Hippocampal formation (tissue), 2 donors: ENCODE measurements at places on chromosomes 16 and 17.

- DNase-seq = no peak
These were observed 65.7 kb downstream of the FBXL20 start for GRCh38 chr17:39335704-39336223.

- DNase-seq = peak; percentile 29
These were observed 30.1 kb downstream of the VAC14 start for GRCh38 chr16:70770626-70771552.

GRCh38 chr17:6040504-6040903, 29.7 kb upstream of the WSCD1 start:
- no peak for DNase-seq

- no peak for DNase-seq
These were observed 17.5 kb upstream of the RPTOR start for GRCh38 chr17:80527016-80527645.

- no peak for DNase-seq
These were observed 314 bp upstream of the ITGA2B start for GRCh38 chr17:44389723-44390202.

DNA sequence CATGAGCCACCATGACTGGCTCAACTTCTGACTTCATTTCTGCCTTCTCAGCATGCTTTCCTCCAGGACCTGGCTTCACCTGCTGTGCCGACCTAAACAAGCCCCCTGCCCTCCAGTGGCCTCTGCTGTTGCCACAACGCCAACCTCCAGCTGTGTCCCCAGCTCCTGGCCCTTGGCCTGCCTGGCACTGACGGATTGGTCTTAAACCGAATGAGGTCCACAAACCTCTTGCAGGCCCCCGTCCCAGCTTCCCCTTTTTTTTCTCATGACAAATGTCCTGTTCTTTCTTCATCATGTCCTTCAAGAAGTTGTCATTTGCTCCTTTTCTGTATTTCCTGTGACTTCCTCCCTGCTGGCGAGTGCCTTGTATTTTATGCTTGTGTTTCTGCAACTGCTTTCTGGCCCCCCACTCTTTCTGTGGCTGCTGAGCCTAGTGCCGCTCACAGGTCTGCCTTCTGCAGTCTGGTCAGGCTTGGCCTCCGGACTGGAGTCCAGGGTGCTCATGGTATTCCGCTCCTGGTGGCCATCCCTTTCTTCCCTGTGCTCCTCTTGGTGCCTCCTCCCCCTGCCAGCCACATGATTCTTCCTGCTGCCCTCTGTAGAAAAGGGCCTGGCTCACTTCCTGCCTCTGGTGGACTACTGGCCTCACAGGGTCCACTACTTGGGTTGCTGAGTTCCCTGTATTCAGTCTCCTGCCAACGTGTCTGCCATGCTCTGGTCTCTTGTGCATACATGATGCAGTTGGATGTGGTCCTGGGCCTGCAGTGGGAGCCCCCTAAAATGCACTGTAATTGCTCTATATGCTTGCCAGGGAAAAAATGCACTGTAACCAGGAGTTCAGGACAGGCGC, 2.9 kb downstream of the ATP6V0C start:
- no peak for DNase-seq

DNA sequence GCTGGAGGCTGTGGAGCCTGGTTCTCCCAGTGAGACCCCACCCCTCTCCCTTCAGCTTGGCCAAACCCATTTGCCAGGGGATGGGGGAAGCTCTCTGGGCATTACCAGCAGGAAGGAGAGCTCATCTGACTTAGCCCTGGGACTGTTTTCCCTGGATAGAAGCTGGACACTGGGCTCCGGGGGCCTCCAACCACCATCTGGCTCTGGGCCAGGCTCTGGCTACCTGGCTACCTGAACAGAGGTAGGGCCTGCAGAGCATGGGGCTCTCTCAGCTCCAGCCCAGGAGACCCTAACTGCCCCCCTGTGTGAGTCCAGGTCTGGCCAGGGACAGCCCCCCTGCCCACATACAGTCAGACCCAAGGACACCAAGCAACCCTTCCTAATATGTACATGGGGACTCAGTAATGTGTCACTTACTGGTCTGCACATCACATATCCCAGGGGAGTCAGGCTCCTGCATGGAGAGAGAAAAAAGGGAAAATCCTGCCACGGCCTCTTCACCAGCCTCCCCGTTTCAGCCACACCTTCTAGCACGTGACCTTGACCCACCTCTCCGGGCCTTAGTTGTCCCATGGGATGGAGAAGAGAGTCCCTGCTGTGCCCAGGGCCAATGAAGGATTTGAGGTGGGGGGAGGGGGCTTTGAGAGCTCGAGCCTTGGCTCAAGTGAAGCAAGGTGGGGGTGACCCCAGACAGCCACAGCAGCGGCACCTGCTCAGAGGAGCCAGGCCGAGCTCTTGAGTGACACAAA, 13.8 kb downstream of the CNGB1 start:
- no peak for DNase-seq
